ENCODE measurements at places on chromosomes 3 and 15.
A peak's percentile ranks its signal among the peaks of the same experiment; 100 is the strongest.

GRCh38 chr15:86089422-86089821 lies 9.8 kb downstream of the AGBL1 start:
- no peak for DNase-seq

DNA sequence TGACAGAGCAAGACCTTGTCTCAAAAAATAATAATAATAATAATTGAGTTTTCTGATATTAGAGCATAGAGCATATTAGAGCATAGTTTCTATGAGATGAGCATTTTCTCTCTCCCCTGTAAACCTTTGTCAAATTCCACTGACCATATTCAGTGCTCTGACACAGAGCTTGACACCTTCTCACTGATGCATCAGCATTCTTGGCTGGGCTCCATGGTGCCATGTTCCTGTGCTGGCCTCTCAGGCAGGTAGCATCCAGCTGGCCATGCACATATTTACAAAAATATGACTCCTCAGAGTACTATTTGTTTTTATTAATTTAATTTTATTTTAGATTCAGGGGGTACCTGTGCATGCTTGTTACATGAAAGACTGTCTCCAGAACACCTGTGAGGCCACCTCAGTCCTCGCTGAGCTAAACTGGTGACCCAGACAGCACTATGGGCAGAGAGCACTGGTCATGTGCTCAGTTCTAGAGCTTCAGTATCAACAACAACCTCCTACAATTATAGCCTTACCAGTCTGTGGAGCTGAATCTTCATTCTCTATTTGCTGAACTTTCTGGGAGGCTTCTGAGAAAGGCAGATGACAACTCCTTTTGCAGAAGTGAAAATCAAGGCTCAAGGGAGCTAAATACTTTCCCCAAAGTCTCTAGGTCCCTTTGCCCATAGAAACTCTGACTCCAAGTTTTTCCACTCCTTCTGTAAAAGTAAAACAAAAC lies 21.6 kb upstream of the SLC28A2 start:
- no peak for DNase-seq

DNA sequence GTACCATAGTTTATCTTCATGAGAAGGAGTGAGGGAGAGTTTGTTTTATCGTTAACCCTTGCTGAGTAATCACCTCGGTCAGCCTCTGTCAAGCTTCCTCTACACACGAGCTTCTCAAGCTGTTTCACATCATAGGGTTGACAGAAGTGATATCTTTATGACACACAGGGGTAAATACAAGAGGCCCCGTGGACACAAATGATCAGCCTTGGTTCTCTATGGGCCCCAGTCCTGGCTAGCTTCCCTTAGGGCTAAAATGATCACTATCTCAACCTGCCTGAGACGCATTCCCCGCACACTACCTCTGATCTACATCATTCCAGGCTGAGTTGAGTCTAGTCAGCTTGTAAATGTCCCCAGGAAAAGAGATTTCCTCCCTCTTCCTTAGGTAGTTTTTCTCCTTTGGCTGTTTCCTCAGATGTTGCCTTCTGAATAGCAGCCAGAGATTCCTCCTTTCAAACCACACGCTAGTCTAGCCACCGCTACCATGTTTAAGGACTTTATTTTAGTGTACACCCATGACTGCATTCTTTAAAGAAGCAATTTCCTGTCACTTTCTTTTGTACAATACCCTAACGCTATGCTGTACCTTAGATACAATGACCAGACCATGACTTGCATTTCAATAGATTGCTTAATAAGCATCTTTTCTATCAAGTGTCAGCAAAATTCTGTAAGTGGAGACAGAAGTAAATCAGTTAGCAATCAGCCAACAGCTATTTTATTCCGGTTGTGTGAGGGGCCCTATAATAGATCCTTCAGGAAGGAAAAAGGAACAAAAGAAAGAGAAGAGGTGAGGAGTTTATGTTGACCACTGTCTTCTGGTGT lies 35.1 kb upstream of the PPARG start:
- no peak for DNase-seq

DNA sequence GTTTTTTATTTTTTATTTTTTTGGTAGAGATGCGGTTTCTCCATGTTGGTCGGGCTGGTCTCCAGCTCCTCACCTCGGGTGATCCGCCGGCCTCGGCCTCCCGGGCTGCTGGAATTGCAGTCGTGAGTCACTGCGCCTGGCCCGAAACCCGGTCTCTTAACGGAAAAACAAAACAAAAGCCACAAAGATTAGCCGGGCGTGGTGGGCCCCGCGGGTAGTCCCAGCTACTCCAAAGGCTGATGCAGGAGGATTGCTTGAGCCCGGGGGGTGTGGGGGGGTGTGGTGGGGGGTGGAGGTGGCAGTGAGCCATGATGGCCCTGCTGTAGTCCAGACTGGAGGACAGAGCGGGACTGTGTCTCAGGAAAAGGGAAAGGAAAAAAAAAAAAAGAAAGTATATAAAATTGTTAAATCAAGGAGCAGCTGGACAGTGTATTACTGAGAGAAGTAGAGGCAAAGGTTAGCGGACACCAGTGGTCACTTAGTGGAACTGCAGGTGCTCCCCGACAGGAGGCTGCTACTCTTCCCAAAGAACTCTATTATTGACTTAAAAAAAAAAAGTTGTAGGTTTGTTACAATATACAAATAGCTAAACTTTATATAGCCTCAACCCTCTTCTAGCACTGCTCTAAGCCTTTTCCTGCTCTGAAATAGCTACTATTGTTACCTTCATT lies 30.3 kb upstream of the TUBGCP5 start:
- DNase-seq = no peak

DNA sequence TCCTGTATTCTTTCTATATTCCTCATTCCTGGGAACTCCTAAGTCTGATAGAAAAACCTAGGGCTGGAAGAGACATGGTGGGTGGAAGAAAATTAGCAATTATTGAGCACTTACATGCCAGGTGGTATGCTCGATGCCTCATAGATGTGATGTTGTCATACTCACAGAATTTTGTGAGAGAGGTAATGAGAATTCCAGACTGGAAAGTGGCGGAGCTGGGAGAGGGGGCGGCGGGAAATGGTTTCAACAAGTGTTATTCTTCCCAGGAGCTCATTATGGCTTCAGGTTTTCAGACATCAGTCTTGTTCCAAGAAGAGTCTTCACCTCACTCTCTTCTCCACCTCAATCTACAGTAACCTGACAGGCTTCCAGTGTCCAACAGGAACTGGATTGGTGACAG lies 16.2 kb downstream of the TIMP4 start:
- no peak for DNase-seq

- no peak for DNase-seq
Observed at GRCh38 chr3:183513046-183513706, 42.3 kb downstream of the KLHL6 start.

- peak; percentile 26 for DNase-seq
Observed at GRCh38 chr3:152769523-152769922, 65.4 kb upstream of the P2RY1 start.

- no peak for DNase-seq
Observed at GRCh38 chr15:52217186-52217585, 26.0 kb upstream of the GNB5 start.

GRCh38 chr3:196662711-196663571 lies 23.4 kb downstream of the NRROS start:
- DNase-seq = no peak

GRCh38 chr15:42510258-42511006 lies 15.0 kb downstream of the SNAP23 start:
- no peak for DNase-seq

DNA sequence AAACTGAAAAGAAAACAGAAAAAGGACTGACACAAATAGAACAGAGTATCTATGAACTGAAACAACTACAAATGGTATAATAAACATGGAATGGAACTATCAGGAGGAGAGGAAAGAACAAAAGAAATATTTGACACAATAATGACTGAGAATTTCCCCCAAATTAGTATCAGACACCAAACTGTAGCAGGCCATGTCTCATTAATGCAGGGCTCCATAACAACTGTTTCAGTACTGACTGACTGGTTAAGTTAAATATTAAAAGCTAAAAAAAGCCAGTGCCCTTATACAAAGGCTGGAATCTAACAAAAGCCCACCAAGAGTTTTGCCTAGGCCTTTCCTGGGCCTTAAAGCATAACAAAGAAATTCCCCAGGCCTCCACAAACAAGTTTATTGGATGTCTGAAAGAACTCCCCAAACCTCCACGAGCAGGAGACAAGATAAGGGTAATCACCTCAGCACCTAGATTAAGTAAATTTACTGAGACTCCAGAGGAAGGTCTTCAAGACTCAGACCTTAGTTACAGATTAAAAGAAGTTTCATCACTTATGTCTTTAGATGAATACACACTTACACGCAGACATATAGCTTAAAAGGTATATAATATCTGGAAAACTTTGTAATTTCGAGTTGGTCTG lies 45.7 kb downstream of the KPNA1 start:
- DNase-seq = no peak

- no peak for DNase-seq
Observed at GRCh38 chr3:167739190-167739810, 3.8 kb downstream of the SERPINI1 start.

DNA sequence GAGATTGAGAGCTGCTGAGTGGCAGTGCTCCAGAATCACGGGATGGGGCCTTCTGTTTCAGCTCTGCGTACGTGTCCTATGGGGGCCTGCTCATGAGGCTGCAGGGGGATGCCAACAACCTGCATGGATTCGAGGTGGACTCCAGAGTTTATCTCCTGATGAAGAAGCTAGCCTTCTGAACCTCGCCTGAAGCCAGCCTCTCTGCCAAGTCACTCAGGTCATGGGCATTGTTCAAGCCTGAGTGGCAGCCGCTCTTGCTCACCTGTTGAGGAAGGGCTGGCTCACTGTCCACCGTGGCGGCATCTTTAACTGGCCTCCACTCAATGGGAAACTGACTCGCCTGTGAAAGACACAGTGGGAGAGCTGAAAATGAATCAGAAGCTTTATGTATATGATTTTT lies 6.6 kb downstream of the POLR2H start:
- no peak for DNase-seq

GRCh38 chr3:32428092-32429068 lies 36.7 kb downstream of the CMTM7 start:
- DNase-seq = no peak

GRCh38 chr15:41513506-41514227 lies at the start of gene LTK:
LTK (minus strand) TSS chr15:41513827; CDS start chr15:41513709, 118 bp downstream.
- DNase-seq = no peak

- no peak for DNase-seq
Observed at GRCh38 chr15:48052946-48053345, 67.8 kb upstream of the SLC24A5 start.

- no peak for DNase-seq
Observed at GRCh38 chr3:60579734-60580133, 671.5 kb downstream of the FHIT start.

DNA sequence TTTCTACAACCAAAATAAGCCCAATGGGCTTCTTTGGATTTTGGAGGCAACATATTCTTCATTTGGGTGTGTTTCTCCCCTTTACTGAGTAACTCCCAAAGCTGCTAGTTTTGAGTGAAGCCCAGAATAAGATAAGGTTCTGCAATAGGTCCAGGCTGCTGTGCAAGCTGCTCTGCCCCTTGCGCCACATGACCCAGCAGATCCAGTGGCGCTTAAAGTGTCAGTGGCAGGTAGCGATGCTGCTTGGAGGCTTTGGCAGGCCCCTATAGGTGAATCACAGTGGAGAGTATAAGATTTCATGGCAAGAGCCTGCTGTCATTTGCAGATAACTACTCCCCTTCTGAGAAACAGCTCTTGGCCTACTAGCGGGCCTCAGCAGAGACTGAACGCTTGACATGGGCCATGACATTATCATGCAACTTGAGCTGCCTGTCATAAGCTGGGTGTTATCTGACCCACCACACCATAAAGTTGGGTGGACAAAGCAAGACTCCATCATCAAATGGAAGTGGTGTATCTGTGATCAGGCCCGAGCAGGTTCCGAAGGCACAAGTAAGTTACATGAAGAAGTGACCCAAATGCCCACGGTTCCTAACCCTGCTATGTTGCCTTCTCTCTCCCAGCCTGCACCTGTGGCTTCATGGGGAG lies 88.4 kb upstream of the OXTR start:
- DNase-seq = no peak

DNA sequence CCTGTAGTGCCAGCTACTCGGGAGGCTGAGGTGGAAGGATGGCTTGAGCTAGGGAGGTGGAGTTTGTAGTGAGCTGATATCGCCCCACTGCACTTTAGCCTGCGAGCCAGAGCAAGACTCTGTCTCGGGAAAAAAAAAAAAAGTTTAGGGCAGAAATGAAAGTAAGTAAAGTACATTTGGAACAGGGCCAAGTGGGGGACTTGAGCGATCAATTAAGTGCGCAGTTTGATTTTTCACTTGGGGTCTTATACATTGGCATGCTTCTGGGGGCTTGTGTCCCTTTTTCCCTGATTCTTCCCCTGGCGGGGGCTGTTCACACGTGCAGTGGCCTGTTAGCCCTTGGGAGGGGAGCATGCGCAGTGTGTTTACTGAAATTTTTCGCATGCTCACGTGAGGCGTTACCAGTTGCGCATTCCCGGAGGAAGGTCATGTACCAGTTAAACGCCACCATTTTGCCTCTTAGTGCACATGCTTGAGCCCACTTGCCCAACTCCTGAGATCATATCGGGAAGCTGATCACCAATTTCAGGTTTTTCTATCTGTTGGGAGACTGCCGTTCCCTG lies 42.0 kb downstream of the GALNT15 start:
- no peak for DNase-seq

DNA sequence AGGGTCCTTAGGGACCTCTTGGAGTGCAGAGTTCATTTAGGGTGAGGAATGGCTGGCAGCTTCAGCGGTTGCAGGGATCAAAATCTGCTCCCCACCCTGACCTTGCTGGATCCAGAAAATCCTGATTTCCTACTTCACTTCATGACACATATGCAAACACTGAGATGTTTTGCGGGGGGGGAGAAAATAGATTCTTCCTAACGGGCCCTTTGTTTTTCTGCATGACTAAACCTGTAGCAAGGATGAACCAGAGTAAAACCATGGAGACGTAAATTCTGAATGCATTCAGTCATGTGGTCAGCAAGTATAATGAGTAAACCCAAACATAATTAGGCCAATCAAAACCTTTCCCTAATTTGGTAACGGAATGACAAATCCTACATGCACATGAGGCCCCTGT lies 20.0 kb upstream of the RBP1 start:
- no peak for DNase-seq

- DNase-seq = peak; percentile 46
Observed at GRCh38 chr15:48507416-48508065, 138.0 kb downstream of the FBN1 start.

DNA sequence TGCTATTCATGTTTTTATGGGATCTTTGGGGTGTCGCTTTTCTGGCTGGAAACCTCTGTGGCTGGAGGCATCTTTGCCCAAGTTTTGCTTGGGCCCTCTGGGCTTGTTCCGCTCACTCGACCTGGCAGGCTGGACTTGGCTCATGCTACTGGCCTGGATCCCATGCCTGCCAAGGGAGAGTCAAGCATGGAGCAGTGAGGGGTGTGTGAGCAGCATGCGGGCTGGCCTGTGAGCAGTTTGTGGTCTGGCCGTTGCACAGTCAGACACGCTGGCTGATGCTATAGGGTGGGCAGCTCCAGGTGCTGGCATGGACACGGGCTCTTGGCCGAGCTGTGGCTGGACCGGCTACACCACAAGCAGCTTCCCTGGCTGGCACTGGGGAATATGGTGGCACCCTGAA lies 491.1 kb downstream of the AGBL1 start:
- DNase-seq = no peak

Measured in fibroblast of gingiva (primary cell).